GM13977 (cell line): ENCODE measurements at places on chromosomes 4 and X.

DNA sequence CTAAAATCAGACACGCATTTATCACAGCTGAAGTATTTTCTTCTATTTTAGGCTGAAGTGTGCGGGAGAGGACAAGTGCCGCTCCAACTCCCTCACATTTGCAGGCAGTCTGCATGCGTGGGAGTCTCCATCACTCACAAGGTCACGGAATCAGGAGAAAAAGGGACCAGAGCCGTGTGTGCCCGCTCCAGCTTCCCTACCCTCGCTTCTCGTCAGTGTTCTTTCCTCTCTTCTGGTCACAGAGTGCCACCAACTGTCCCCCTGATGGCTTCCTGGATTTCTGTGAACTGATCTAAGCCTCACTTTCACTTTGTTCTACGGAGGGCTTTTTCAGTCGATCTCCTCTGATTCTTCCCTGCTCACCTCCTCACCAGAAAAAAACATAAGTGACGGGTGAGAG lies 407.4 kb upstream of the AADAT start:
- DNase-seq: no peak

DNA sequence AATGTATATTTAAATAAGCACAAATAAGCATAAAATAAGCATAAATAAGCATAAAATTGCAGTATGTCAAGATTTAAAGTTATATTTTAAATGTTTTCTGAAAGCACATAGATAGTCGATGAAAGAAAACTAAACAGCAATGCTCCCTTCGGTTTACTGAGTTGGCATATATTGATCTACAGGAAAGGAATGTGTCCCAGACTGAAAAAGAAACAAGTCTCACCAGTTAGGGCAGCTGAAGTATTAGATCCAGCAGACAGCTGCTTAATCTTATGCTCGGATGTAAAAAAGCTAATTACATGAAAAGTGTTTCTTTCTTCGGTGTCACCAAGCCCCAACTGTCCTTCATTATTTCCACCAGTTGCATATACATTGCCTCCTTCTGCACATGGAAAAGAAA lies 8.7 kb downstream of the RPGR start:
- DNase-seq: no peak

GRCh38 chr4:76723924-76724323 lies 174.0 kb downstream of the SOWAHB start:
- DNase-seq: no peak

- no peak for DNase-seq
Measured at GRCh38 chrX:24619647-24620046, 27.5 kb downstream of the PCYT1B start.

GRCh38 chr4:18669390-18669789 lies 647.8 kb upstream of the LCORL start:
- DNase-seq: no peak

DNA sequence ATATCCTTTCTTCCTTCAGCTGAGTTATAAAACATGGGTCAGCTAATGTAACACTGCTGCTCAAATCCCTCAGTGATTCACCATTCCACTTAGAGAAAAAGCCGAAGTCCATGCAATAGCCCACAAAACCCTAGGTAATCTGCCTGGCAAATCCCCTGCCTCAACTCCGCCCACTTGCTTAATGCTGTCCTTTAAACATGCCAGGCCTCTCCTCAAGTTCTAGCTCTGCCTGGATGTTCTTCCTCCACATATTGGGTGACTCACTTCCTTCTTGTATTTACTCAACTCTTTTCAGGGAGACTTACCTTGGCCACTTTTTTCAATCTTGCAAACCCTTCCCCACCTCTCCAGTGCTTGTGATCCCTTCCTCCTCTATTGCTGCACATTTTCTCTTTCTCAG lies 89.8 kb downstream of the EMCN start:
- DNase-seq: no peak
